ENCODE measurements at places on chromosomes 16 and 17.

DNA sequence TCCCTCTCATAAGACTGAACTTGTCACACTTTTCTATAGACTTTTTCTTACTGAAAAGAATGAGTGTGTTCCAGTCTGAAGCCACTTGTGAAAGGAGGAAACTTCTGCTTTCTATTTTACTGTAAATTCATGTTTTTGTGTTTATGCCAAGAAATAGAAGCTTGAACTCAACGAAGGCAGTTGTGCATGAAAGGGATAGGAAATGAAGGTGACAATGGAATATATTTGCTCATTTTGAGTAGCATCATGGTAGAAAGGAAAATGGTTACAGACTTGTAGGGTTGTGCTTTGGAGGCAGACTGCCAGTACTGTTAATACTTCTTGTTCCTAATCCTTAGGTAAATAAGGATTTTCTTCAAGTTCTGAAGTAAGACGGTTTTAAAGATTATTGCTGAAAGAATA, 8.1 kb downstream of the CLTC start:
- no peak for DNase-seq

DNA sequence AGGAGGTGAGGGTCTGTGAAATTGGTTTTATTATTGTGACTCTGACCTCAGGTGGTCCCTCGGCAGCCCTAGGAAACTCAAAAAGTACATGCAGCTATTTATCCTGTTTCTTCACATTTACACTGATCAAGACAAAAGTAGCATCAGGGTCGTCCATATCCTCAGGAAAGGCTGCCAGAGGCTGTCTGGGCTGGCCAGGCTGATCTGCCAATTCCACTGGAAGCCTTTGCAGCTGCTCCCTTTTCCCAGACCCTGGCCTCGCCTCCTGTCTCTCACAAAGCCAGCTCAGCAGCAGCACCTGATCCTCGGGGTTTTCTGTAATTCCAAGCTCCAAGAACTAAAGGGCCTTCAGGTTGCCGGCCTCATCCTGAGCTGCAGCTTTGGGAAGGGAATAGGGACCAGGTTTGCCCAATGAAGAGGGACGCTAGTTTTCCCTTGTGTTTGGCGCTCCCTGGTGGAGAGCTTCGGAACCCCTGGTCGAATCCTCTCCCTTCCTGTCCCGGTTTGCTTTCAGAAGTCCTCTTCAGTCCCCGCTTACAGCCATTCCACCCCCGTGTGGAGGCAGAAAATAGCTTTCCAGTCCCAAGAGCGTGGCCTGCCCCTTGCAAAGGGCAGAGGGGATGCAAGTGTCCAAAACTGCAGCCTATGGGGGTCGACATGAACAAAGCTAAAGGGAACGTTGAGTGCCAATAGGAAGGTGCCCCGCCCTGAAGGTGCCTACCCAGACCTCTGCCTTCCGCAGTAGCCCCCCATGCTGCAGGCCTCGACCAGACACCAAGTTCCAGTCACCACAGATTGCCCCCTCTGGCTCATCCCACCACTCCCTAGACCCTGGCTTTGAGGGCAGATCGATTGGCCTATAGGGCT, 13.4 kb downstream of the MFSD6L start:
- peak; percentile 86 for DNase-seq

GRCh38 chr17:50183421-50183994, 17.7 kb downstream of the SGCA start:
- no peak for DNase-seq

GRCh38 chr16:11072420-11073153, 128.2 kb downstream of the CLEC16A start:
- no peak for DNase-seq

DNA sequence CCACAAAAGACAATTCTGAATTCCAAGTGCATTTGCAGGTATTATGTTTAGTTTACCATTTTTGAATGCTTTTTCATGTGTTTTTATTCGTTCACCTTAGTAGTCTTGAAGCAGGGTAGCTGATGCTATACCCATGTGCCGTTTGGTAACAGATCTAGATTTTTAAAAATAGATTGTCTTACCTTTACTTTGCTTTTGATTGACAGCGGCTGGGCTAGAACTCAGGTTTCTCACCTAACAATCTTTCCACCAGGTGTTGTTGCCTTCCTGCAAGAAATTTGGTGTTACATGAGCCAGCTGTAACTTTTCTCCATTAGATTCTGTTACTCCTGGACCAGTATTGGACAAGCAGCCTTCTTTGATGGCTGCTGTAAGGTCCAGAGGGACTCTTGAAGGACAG, 1.5 kb upstream of the FTSJ3 start:
- DNase-seq = no peak

- no peak for DNase-seq
Observed at GRCh38 chr17:67239597-67239996, 5.4 kb downstream of the HELZ start.

DNA sequence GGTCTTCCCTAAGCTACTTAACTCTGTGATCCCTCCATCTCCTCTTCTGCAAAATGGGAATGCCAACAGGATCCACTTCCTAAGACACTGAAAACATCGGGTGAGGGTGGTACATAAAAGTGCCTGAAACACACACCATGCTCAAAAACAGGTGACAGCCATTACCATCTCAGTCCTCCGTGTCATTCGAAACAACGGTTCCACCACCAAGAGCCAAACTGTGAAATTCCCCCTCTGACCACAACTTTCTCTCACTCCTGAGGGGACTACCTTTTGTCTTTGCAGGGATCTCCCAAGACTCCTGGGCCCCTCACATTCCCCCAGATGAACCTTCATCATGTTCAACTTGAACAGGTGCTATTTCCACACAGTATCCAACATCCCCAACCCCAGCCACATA, 37.0 kb downstream of the NUBP1 start:
- no peak for DNase-seq
